Activated naive CD8-positive, alpha-beta T cell treated with anti-CD3 and anti-CD28 coated beads, Interleukin-2, amount 10 ng/mL, durations not matched to agents 7 days and 5 days (primary cell): ENCODE measurements at places on chromosomes 2 and 18. TPM values are rescaled to one million over a fixed set of nuclear protein-coding genes. Genes with fewer than 3 reads are reported as not detected.

The FECH gene
- total RNA-seq, result 23.2 TPM

DNA sequence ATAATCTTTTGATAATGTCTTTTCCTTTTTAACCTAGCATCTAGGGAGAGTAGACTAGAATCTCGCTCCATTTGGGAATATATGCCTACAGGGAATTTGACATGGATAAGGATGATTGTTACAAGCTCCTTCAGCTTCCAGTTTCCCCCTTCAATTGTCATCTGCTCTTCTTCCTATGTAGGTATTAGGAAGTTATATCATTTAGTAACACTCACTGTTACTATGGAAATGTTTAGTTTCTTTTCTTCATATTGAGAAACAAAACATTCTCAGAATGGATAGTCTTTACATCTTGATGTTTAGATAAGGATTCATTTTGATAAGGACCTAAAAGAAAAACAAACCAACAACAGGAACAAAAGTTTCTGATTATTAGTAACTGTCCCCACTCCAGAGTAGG, 127.6 kb downstream of the PHLPP1 start:
- no peak for DNase-seq

DNA sequence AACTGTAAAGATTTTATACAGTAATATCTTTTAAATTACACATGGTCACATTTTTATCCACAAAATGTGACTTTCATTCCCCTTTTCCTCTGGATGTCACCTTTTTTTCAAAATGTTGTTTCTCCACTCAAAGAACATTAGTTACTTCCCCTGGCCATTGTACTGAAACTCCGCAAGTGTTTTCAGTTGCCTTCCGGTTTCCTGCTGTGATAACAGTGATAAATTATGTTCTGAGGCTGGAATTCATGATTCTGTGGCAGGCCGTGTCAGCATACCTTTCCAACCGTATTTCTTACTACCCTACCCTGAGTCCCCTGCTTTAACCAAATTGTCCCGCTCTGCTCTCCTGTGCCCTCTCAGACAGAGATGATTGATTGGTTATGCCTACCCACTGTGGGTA, 53.5 kb downstream of the MGAT5 start:
- DNase-seq, result no peak

- DNase-seq, result no peak
Observed at GRCh38 chr2:216372761-216373291, 543 bp upstream of the MARCHF4 start.

GRCh38 chr2:21727101-21727500, 603.3 kb downstream of the TDRD15 start:
- DNase-seq, result no peak
